ENCODE measurements at places on chromosomes 16 and 17.

- DNase-seq, result no peak
These were observed 226.6 kb downstream of the PHKB start for GRCh38 chr16:47687694-47688093.

DNA sequence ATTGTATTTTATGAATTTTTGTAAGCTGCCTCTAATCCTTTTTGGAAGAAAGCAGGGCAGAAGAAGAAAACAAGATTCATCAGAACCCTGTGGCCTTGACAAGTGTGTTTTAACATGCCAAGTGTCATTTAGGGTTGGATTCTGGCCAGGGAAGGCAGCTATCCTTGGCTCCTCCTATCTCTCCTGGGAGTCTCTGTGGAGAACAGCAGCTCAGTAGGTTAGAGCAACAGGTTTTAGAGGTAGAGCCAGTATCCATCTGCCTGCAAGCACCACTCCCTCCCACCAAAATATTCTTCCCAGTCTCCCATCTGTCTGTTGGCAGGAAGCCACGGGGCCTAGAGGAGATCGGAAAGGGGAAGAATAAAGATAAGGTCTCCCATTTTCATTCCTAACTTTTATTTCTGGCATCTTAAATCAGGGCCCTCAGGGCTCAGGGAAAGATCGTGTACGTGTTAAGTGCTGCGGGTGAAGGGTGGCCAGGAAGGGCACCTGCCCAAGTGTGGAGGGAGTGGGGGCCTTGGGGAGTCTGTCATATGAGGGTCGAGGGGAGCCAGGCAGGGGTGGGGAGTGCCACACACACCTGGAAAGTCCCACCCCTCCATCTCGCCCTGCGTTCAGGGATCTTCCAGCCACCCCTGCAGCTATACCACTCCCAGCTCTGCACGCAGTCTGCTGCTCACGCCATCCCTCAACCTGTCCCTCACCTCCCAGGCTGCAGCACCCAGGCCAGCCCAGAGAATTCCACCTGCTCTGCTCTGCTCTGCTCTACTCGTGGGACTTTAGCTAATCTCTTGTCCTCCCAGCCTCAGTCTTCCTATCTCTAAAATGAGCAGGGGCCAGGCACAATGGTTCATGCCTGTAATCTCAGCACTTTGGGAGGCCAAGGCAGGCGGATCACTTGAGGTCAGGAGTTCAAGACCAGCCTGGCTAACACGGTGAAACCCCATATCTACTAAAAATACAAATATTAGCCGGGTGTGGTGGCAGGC is 17.1 kb upstream of the CPSF4L start:
- no peak for DNase-seq

- no peak for DNase-seq
These were observed 53.4 kb downstream of the SEC14L1 start for GRCh38 chr17:77194179-77194578.

- no peak for DNase-seq
These were observed 154.8 kb upstream of the TNRC6C start for GRCh38 chr17:77803726-77804125.

- DNase-seq, result no peak
These were observed 25.0 kb downstream of the MAP3K3 start for GRCh38 chr17:63647065-63647725.

All from stimulated activated naive CD8-positive, alpha-beta T cell treated with anti-CD3 and anti-CD28 coated beads, Interleukin-15, Interleukin-2, amounts not matched to agents 100 U/mL and 50 U/mL, for 24 hours (primary cell).